ENCODE measurements at places on chromosomes 6 and 20.

DNA sequence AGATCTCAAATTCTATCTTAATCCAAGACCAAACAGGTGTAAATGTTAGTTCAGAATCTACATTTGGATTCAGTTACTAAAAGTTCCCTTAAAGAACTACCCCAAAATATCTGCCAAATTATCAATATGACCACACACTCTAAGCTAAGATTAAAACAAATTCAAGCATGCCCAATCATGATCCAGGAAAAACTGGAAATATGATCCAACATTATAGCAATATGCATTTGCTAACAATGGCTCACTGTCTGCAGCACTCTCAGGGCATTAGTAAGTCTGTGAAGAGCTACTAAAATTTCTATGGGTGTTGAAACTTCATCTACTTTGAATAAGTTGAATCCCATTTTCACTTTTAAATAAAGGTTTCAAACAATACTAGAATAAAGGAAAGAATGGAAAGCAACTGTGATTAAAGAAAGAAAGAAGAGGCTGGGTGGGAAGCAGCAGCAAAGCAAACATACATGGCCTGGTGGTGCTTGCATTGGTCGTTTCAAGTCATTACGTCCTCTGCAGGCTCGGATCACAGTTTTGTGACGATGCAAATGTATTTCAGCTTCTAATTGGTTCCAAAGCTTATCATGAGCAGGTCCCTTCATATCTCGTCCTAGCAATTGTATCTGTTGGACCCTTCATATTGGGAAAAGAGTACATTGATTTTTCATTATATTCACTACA is 29.2 kb downstream of the GOPC start:
- no peak for DNase-seq

DNA sequence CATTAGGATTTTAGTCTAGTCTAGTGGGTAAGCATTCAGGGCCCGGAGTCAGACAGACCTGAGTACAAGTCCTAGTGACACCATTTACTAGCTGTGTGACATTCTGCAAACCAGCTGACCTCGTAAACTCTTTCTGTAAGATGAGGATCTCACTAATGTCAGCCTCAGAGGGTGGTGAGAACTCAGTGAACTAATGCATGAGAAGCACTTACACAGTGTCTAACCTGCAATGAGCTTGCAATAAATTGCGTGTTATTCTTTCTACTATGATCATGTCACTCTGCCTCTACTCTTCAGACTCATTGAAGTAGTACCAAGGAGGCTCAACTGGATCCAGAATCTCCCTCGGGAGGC is 41.1 kb upstream of the ZNF831 start:
- no peak for DNase-seq

DNA sequence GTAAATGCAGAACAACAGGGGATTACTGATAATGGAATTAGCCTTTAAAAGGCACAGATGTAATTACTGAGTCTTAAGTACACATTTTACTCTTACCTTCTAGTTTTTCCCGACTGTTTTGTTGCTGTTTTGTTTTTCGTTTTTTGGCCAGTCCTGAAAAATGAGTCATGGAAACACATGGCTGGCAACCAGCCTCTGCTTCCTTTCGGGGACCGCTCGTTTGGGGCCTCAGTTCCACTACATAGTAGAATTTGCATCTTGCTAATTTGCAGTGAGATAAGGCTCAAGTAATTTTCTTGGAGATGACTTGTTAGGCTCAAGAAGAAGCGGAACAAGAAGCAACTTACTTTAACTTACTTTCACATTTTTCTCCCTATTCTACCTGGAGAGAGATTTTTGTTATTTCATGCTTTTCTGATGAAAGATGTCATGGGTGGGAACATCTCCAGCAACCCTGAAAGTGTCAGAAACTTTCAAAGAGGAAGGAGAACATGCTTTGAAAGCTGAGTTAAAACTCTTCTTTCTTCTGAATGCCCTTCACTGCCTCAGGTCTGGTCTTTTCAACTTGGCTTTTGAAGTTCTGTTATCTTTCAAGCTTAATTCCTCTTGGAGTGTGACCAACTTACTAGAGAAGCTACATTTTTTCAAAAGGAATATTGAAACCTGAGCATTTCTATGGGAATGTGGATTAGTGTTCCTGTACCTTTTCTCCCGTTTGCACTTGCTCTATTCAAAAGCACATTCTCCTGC is 71.5 kb upstream of the HDAC2 start:
- DNase-seq: no peak

- DNase-seq: no peak
Observed at GRCh38 chr20:48406498-48406897, 421.3 kb downstream of the PREX1 start.

- no peak for DNase-seq
Observed at GRCh38 chr6:89951574-89952104, 57.4 kb downstream of the GJA10 start.

DNA sequence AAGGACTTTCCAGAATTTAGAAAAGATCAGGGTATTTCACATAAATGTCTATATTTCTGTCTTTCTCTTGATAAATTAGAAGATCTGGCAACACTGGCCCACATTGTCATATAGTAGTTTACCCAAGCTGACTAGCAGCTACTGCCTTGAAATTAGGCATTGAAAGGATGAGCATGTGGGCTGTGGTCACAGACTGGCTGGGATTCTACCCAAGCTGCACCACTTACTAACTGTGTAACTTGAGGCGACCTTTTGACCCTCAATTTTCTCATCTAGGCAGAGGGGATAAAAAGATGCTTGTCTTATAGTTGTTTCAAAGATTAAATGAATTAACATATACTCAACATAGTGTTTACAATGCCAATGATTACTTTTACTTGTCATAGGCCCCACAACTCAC is 152.7 kb upstream of the BMP2 start:
- DNase-seq: no peak

DNA sequence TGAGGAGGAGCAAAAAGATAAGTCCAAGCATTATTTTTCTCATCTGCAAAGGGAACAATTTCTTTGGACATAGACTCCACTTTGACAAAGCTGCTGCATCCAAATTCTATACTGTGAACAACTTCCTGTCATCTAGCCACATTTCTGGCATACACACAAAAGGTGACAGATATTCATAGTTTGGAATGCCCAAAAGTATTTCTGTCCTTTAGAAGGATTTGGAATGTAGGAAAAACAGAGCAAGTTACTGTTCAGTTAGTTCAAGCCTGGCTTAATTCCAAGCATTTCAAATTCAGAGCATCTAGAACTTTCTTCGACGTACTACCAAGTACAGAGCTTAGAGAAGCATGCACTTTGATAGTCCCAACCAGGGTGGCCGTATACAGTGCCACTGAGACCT is 134.0 kb downstream of the PDE7B start:
- no peak for DNase-seq

DNA sequence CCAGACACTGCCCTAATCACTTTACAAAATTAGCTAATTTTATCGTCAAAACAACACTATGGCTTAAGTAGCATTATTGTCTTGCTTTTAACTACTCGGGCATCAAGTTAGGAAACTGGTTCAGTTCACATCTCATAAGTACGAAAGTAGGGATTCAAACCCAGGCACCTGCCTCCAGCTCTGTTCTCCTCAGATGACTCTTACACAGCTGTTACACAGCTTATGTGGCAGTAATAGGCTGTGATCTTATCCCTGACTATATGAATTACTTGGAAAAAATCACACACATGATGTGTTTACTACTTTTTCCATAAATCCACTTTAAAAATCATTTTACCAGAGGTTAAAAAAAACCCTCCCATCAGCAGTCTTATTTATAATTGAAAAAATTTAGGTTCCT is 389.2 kb upstream of the FLRT3 start:
- DNase-seq: no peak

GRCh38 chr6:132715204-132715603 is 1.3 kb upstream of the VNN1 start:
- no peak for DNase-seq

- DNase-seq: no peak
Observed at GRCh38 chr6:144712541-144712940, 427.4 kb downstream of the UTRN start.

- DNase-seq: no peak
Observed at GRCh38 chr6:21381331-21381963, 212.1 kb upstream of the SOX4 start.
